GM23248 (cell line): ENCODE measurements at places on chromosomes 16 and 17. TPM values are rescaled to one million over a fixed set of nuclear protein-coding genes. Genes with fewer than 3 reads are reported as not detected.

DNA sequence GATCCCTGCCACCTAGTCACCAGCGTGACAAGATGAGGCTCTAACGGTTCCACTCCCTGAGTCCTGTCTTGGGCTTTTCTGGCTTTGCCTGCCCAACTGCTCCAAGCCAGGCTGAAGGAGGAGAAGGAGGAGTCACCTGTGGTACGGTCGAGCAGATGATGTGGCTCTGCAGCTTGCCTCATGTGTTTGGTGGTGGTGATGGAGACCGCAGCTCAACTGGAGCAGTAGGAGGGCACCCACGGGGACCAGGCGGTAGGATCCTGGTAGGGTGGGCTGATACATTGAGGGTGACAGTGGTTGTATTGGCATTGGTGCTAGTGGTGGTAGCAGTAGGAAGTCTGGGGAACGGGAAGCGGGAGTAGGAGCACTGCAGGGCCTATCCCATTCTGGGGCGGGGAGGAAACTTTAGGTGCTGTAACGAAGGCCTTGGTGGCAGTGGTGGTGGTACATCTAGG lies 202.8 kb upstream of the WSB1 start:
- no peak for DNase-seq

- DNase-seq = no peak
Measured at GRCh38 chr17:27497696-27498095, 41.4 kb downstream of the KSR1 start.

DNA sequence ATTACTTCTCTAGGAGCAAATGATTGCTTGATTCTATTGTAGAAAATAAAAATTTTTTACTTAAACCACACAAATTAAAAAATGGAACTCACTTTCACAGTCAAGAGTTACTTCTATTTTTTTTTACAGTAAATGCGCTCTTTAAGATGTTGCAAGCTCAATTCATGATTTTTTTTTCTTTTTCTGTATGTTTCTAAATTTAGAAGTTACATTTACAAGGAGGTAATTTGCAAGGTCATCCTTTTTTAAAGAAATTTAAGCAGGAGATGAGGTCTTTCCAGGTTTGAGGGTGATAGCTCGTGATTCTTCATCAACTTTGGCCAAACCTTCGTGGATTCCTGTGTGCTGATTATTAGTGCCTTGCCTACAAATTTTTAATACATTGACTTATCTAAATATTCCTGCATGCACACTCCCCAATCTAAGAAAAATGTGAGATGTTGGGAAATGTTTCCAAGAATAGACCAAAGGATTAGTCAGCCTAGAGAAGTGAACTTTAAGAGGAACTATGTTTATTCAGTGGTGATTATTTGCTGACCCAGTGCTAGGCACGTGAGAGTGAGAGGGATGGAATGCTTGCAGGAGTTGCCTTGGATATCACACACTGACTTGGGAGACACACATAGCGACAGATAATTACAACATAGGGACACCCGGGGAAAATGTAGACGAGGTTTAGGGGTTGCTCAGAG lies 429.8 kb downstream of the MAF start:
- DNase-seq = peak; percentile 28

DNA sequence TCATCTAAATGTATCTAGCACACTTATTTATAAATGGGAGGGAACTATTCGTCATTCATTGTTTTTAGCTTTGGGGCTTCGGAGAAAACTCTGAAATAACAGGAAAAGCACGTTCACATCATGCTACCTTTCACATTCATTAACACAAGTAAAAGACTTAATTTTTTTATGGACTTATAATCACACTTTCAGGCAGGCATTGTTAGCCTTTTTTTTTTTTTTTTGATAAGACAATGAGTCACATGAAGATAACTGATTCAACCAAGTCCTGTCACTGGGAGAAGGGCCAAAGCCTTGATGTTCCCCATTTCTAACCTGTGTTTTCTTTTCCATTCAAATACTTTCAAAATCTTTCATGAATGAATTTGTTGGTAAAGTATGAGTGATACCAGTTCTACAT lies 631.3 kb upstream of the CA10 start:
- no peak for DNase-seq

- DNase-seq = peak; percentile 45
Measured at GRCh38 chr17:66564992-66565465, 262.6 kb downstream of the PRKCA start.

DNA sequence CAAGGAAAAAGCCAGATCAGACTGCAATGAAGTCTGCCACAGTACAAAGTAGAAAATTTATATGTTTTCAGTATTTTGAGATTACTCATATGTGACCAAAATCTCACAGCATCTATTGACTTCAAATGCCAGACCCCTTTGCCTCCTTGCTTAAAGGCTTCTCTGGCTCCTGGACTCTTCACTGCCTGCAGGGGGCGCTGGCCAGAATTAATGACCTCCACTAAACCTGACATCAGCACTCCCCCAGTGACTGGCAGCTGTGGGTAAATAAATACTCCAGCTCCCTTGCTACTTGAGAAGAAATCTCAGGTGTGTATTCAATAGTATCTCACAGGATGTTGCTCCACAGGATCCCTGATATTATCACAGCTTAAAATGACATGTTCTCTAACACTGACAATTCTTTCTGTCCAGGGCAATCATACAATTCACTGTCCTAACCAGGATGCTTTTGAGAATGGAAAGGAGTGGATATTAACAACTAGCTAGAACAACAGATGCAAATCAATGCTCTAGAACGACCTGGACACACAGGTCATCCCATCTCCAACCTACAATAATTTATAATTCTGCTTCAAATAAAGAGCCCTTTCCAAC lies 4.0 kb downstream of the BECN1 start:
- peak; percentile 82 for DNase-seq

DNA sequence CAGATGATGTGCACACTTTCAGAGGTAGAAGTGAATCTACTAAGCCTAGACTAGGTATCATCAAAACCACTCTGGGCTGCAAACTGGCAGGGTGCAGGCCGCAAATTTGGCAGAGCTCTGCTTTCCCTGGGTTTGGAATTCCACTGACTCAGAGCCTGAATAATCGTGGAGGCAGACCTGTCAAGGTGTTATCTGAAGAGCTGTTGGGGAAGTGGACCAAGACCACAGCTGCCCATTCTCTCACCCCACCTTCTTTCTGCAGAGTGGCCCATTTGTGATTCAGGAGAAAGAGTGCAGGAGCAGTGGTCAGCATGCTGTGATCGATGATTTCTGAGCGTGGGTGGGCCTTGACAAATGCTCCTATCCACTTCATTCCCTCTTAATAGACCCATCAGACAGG lies 45.8 kb upstream of the CBLN1 start:
- no peak for DNase-seq

The MEOX1 gene
- total RNA-seq = not detected in 2 replicates

The CACNG1 gene
- not detected in 2 replicates for total RNA-seq

DNA sequence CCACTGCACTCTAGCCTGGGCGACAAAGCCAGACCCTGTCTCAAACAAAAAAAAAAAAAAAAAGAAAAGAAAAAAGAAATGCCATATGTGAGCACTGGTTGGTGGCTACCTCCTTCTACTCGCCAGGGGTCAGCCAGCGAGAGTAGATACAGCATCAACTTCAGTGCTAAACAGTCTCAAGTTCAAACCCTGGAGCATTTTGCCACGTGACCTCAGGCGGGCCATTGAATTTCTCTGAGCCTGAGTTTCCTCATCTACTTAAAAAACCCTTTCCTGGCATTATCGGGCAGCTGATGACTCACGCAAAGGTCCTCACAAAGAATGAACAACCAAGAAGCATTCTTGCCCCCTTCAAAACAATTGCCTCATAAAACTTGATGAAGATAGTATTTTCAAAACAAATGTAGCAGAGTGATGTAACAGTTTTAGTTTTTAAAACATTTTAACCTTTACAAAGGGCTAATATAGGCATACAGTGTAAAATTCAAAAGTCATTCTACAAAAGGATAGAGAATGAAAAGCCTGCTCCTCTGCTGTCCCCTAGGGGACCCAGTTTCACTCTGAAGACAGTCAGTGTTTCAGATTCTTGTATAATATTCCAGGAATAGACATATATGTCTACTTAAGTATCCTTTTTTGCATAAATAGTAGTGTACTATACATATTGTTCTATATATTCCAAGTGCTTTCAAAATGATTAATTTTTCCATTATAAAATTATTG lies 28.4 kb downstream of the DNAH2 start:
- peak; percentile 92 for DNase-seq

- no peak for DNase-seq
Measured at GRCh38 chr16:12708266-12708665, 95.4 kb downstream of the CPPED1 start.

- DNase-seq = no peak
Measured at GRCh38 chr17:65787503-65787902, 226.1 kb upstream of the AXIN2 start.

GRCh38 chr17:42291129-42291528 lies 2.8 kb downstream of the STAT5A start:
- DNase-seq = no peak

The ITGAL gene
- 0.65 TPM in 1 of 2 replicates, not detected in the other for total RNA-seq

The CSH1 gene
- not detected in 2 replicates for total RNA-seq

The PDILT gene
- not detected in 2 replicates for total RNA-seq

- DNase-seq = peak; percentile 37
Measured at GRCh38 chr17:48541036-48541576, 3.8 kb downstream of the HOXB2 start.

The CLDN7 gene
- total RNA-seq = 4.5 and 5.4 TPM in 2 replicates

GRCh38 chr17:69913616-69914015 lies 161.4 kb upstream of the KCNJ16 start:
- no peak for DNase-seq

The SMTNL2 gene
- total RNA-seq = not detected in 2 replicates

GRCh38 chr17:18944646-18945045 lies 7.3 kb upstream of the SLC5A10 start:
- no peak for DNase-seq

DNA sequence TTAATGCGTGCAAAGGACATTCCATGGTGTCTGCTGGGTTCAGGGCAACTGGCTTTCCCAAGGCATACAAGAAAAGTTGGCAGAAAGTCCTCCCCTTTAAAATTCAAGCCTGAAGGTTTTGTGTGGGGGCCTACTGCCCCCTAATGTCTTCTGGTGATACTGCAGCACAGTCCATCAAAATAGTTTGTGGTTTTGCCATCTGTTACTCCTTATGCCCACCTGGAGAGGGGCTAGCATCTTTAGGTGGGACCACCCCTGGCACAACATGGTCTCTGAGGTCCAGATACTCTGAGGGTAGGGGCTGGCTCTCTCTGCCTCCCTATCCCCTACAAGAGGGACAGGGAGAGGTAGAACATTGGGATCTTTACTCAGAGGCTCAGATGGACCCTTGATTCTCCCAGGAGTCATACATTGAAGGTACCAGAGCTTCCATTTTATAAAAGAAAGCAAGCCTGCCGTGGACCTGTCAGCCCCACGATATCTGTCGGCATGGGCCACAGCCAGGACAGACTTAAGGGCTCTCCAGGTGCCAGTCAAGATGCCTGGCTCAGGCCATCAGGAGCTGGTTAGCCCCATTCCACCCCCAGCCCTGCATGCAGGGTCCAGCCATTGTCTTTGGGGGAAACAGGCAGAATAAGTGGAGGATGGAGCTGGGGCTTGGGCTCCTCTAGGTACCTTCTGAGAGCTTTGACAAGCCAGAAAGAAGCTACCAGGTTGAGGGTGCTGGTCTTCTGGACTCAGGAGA lies 6.3 kb downstream of the ESRP2 start:
- peak; percentile 86 for DNase-seq

DNA sequence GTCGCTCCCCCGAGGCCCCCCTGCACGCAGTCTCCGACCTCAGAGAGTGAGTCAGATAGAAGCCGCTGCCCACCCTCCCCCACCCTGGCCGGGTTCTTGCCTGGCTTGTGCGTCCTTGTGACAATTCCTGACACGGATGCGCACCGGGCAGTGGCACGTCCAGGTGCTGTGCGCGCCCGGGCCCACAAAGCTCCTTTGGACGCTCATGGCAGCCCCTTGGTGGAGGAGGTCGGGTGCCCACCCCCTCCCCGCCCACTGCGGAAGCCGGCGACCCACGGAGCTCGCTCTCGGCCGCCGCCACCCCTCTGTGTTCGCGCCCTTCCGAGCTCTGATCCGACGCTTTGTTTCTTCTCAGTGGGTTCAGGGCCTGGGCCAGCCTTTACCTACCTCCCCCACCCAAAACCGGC lies 662 bp upstream of the TUBB3 start:
- peak; percentile 96 for DNase-seq

GRCh38 chr16:88610909-88611812 lies 27.2 kb upstream of the IL17C start:
- no peak for DNase-seq

- no peak for DNase-seq
Measured at GRCh38 chr17:12672947-12673346, 7.3 kb downstream of the MYOCD start.

- DNase-seq = no peak
Measured at GRCh38 chr17:77467521-77467920, 326.8 kb downstream of the SEC14L1 start.

- peak; percentile 31 for DNase-seq
Measured at GRCh38 chr17:72575542-72576233, 454.9 kb downstream of the SOX9 start.

- no peak for DNase-seq
Measured at GRCh38 chr17:68824707-68825106, 130.5 kb downstream of the ABCA8 start.

DNA sequence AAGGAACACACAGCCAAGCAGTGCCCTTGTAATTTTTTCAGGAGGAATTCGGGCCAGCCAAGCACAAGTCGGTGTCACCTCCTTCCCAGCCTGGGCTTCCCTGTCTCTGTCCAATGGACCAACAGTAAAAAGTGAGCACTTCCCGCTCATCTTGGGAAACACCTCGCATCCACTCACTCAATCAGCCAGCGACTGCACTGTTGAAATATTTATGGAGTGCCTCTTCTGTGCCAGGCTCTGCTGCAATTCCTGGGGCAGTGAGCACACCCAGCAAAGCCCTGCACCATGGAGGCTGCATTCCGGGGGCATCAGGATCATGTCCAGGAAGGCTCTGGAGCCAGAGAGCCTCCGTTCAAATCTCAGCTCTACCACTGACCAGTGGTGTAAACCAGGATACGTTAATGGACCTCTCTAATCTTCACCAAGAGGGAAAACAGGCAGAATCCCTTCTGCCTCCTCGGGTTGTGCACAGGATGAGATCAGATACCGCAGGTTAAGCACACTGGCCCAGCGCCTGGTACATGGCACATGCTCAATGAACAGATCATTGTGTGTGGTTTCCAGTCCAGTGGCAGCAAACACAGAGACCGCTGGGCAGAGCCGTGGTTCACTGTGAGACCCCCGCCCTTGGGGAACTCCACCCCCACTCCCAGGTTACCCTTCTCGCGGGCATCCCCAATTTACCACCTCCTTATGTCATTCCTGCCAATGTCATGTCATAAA lies 194.3 kb downstream of the ZNF423 start:
- no peak for DNase-seq

The LRRC36 gene
- total RNA-seq = not detected in 2 replicates

DNA sequence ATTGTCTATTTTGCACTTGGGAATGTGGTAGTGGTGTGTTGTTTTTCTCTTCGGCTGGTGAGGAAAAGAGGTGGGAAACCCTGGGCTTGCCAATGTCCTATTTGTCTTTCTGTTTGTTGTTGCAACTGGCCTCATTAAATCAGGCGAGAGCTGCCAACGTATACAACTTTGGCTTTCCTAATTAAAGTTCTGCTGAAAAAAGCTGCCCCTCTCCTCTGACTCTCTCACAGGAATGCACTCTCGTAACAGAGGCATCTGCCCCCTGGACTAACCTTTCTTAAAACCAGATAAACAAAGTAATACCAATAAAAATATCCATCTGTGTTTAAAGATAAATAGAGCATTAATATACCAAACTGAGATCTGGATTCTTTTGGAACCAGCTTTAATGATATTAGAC lies 7.8 kb downstream of the CDRT15 start:
- DNase-seq = peak; percentile 10

GRCh38 chr17:50256826-50257618 lies 17.2 kb upstream of the TMEM92 start:
- no peak for DNase-seq

The TMEM238L gene
- not detected in 2 replicates for total RNA-seq

The GH2 gene
- not detected in 2 replicates for total RNA-seq
